AG04450 (cell line): ENCODE measurements at places on chromosomes 3 and 15. TPM values are rescaled to one million over a fixed set of nuclear protein-coding genes. Genes with fewer than 3 reads are reported as not detected.

The SAMMSON gene
- polyA plus RNA-seq: not detected in 2 replicates

The SLC28A2 gene
- not detected in 2 replicates for polyA plus RNA-seq

The NEK10 gene
- 2.3 and 3.0 TPM in 2 replicates for polyA plus RNA-seq

The CCDC9B gene
- 5.5 and 8.4 TPM in 2 replicates for polyA plus RNA-seq

The GOLGA8G gene
- not detected in 2 replicates for polyA plus RNA-seq

The C2CD4B gene
- polyA plus RNA-seq: not detected in 2 replicates

The U2SURP gene
- 51.3 and 71.9 TPM in 2 replicates for polyA plus RNA-seq

The WDR76 gene
- 4.6 and 6.7 TPM in 2 replicates for polyA plus RNA-seq

The ZNF774 gene
- polyA plus RNA-seq: 1.1 and 2.3 TPM in 2 replicates

The ACVR2B gene
- polyA plus RNA-seq: 0.82 and 1.0 TPM in 2 replicates

The DOCK3 gene
- polyA plus RNA-seq: 0.07 and 0.10 TPM in 2 replicates

The COL6A5 gene
- not detected in 2 replicates for polyA plus RNA-seq

The LINGO1 gene
- polyA plus RNA-seq: not detected in 2 replicates

The SHC4 gene
- 5.1 TPM in 2 replicates for polyA plus RNA-seq

The GOLGA6A gene
- polyA plus RNA-seq: not detected in 2 replicates

The TEX55 gene
- not detected in 2 replicates for polyA plus RNA-seq

The NR2E3 gene
- 0.16 and 0.29 TPM in 2 replicates for polyA plus RNA-seq

The VPS8 gene
- 33.4 and 40.6 TPM in 2 replicates for polyA plus RNA-seq
